ENCODE measurements at places on chromosomes 7 and 10.

DNA sequence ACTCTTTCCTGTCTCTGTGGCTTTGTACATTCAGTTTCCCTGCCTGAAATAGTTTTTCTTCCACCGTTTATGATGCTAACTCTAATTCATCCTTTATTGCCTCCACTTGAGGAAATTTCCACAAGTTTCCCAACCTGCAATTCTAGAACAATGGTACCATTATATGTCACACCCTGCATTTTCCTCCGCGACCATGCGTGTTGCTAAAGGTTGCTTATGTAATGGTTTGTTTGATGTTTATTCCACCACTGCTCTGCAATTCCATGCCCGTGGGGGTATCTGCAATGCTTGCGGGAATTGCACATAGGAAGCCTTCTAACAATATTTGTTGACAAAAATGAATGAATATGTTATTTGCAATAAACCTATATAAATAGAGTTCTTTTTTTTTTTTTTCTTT lies 69.5 kb upstream of the ST8SIA6 start:
- no peak for DNase-seq

- DNase-seq: no peak
Measured at GRCh38 chr10:17918187-17918903, 33.4 kb upstream of the SLC39A12 start.

DNA sequence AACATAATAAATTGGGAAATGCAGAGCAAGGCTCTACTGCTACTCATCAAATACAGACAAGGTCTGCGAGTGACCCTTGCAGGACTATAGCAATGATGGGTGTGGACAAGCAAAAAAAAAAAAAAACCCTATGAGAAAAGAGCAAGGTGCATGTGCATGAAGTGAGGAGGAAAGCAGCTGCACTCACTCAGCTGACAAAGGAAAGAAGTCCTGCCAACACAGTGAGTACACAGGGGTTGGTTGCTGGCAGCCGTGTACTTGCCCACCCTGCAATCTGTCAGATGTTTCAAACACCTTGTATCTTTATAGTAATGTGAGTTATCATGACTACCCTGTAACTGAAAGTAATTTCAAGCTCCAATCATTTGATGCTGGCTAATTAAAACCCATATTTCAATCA lies 20.5 kb downstream of the CHCHD3 start:
- no peak for DNase-seq

DNA sequence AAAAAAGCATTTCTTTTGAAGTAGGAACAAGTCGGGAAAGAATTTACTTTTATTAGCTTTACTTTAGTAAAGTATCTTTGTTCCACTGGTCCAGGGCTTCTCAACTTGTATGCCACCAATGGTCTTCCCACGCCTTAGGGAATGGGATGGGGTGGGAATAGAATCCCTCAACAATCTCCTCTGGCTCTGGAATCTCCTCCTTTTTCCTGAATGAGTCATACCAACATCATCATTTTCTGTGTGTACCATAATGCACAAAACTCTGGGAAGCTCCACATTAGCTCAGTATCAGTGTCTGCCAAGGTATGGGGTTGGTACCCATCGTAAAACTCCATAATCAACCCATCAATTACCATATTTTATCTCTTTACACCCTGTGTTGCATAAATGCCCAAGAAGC lies 159.4 kb upstream of the BMPER start:
- DNase-seq: no peak

DNA sequence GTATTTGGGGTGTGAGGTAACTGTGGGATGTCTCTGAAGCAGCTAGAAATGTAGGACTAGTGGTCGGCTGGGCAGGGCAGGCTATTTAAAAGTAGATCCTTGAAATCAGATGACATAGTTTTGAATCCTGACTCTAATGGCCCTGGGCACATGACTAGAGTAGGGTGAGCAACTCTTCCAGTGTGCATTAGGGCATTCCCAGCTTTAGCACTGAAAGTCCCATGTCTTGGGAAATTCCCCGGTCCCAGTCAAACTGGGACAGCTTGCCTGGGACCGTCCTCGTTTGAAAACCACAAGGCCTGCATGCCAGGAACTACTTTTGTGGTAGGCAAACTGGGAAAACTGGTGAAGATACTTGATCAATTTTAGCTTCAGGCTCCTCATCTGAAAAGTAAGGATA lies 255.3 kb downstream of the PTEN start:
- no peak for DNase-seq

- no peak for DNase-seq
Measured at GRCh38 chr7:879093-879492, 2.7 kb downstream of the GET4 start.

DNA sequence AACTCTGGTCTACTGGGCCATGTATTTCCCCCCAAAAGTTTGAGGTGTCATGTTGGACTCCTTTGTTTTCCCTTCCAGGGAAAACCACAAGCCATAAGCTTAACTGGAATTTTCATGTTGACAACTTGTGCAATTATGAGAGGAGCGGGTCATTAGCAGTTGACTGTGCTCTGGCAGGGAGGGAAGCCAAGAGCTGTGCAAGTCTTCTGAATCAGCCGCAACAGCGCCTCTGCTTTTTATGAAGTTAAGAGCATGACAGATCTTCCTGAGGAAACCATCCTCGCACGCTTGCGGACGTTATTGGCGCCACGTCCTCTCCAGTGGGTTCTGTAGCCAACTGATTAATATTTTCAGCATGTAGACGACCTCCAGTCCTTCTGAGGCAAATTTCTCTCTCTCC lies 148.7 kb upstream of the MKI67 start:
- no peak for DNase-seq

DNA sequence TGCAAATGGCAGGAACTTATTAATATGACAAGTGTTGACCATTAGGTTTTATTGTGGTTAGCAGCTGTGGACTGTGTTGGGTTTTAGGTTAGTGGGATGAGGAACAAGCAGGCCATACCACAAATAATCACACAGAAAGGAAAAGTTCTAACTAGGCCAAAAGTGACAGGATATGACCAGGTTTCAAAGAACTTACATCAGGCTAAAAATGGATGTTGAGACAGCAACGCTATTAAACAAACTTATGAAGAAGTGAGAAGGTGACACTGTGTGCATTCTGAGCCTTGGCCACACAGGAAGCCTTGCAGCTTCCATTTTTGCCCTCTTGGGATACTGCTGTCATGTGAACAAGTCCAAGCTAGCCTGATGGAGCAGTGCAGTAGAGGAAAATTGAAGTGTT lies 568.8 kb downstream of the HTR7 start:
- no peak for DNase-seq

- DNase-seq: no peak
Measured at GRCh38 chr7:75849573-75849972, 29.3 kb upstream of the RHBDD2 start.

DNA sequence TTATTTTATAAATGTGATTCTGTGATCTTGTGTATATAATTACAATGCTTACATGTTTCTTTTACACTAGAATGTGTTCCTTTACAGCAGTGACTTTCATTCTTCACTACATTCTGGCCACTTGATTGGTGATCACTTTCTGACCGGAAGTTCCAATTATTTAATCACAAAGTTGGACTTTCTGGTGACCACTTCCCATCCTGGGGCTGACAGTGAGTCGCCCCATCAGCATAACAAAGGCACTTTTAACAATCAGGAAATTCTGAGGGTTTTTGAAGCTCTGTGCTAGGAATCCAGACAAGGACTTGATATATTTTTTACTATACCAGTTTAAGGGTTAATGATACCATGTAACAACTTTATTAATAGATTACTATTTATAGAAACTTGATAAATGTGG lies 282.3 kb upstream of the KAT6B start:
- DNase-seq: no peak

GRCh38 chr7:131919920-131920709 lies 363.7 kb upstream of the PODXL start:
- no peak for DNase-seq

GRCh38 chr10:104122225-104123107 lies 495 bp downstream of the SFR1 start:
- no peak for DNase-seq

DNA sequence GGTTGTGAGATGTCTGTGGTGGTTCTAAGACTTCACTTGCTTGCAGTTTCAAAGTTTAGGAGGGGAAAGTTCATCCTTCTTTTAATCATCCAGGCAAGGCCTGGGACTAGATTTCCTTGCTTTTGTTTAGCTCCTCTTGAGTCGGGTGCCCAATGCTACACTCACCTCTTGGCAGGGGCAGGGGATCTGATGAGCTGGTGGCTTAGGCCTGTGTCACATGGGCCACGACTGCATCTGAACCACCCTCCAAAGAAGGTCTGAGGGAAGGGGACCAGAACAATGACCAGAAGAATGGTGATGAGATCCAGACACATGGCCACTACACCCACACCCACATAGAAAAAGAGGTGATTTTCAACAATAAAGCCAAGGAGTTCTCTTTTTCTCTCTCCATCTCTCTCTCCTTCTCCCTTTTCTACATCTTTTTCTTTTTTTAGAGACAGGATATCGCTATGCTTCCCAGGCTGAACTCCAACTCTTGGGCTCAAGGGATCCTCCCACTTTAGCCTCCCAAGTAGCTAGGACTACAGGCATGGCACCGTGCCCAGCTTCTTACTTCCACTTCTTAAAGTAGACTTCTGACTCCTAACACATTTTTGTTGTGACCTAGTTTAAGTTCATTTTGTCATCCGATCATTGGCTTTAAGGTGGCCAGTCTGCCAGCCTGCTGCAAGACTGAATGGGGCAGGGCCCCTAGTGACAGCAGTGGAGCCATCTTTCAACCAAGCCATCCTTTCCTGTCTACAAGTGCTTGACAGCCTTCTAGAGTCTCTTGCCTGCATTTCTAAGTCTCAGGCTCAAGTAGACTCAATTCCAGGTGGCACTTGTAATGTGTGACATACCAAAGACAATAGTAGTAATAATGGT lies 350.9 kb downstream of the RNLS start:
- no peak for DNase-seq

- peak; percentile 53 for DNase-seq
Measured at GRCh38 chr10:105950410-105950809, 1214.1 kb downstream of the SORCS1 start.

GRCh38 chr10:101950213-101950612 lies 105.8 kb downstream of the ARMH3 start:
- DNase-seq: no peak

GRCh38 chr7:25944777-25945515 lies 207.1 kb upstream of the NFE2L3 start:
- DNase-seq: no peak

GRCh38 chr10:101941871-101942270 lies 98.3 kb upstream of the KCNIP2 start:
- no peak for DNase-seq

GRCh38 chr10:128877141-128877540 lies 589.9 kb upstream of the MGMT start:
- no peak for DNase-seq

DNA sequence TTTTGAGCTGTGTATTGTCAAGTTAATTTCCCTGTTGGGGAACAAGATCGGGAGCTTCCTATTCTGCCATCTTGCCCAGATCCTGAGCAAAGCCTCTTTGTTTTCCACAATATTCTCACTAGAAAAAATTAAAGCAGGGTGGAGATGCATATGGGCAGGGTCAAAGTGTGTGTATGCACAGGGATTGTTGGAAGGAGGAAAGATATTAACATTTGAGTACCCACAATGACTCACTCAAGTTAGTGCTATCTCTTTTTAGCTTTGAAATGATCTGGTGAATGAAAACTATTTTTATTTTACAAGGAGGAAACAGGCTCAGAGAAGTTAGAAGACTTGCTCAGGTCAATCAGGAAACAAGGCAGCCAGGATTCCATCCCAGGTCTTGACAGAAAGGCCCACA lies 6.7 kb upstream of the BTBD16 start:
- no peak for DNase-seq

GRCh38 chr10:28926932-28927331 lies 249.6 kb downstream of the BAMBI start:
- DNase-seq: no peak

DNA sequence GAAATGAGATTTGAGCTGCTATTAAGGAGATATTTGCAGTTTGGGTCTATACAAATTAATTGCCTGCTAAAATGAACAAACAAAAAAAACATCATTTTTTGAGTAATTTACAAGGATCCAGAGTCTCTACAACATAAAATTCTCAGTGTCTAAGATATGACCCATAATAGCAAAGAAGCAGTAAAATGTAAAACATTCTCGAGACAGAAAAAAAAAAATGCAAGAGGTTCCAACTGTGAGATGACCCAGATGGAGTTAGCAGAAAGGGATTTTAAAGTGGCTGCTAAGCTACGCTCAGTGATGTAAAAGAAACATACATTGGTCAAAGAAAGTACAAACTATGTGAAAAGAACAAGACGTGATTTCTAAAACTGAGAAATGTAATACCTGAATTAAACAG lies 471.0 kb downstream of the SH2D4B start:
- no peak for DNase-seq

GRCh38 chr10:89153116-89153515 lies 54.0 kb downstream of the CH25H start:
- no peak for DNase-seq

- peak; percentile 85 for DNase-seq
Measured at GRCh38 chr10:113326160-113327111, 226.4 kb upstream of the HABP2 start.

DNA sequence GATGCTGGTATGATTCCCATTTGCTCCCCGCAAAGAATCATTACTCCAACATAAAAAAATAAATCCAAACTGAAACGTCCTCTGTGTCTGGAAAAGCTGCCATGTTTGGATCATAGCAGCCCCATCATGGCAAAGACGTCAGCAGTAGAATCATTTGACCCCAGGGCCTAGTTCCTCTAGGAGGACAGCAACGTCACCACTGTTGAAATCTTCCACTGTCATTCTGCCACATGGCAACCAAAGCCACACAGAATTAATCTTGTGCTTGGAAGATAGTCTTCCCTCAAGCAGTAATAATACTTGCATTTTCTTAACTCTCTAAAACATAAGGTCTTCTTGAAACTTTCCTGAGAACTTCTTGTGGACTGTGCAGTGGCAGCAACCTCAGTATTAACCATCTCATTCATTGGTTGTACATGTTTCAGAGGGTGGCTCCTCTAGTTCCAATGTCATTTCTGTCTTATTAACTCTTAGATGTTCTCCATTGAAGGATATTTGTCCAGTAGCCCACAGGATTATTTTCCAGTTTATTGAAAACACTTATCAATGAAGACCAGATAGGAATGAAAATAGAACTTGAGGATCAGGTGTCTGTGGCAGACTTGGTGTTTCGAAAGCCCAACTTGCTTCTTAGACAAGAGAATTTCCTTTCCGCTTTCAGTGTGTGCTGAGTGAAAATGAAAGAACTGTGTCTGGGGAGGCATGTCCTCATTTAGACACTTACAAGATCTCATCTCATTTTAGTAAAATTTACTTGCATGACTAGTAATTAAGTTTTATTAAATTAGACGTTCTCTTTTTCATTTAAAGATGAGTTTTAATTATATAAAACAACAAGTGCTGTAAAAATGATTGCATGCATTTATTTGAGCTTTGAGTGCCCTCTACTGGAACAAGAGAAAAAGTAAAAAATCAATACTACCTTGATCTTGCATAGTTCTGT lies 28.9 kb upstream of the INHBA start:
- no peak for DNase-seq

- DNase-seq: no peak
Measured at GRCh38 chr7:135709508-135709907, 18.5 kb downstream of the SLC13A4 start.
